ENCODE measurements at places on chromosomes 5 and 9. TPM values are rescaled to one million over a fixed set of nuclear protein-coding genes. Genes with fewer than 3 reads are reported as not detected.

Gene CFAP90
- total RNA-seq, result 2.8 TPM

Gene RNF224
- 0.27 TPM for total RNA-seq

Gene NUTM2G
- not detected for total RNA-seq

Gene NUTM2F
- not detected for total RNA-seq

Gene ADRB2
- 0.22 TPM for total RNA-seq

Gene PLCXD3
- 1.1 TPM for total RNA-seq

DNA sequence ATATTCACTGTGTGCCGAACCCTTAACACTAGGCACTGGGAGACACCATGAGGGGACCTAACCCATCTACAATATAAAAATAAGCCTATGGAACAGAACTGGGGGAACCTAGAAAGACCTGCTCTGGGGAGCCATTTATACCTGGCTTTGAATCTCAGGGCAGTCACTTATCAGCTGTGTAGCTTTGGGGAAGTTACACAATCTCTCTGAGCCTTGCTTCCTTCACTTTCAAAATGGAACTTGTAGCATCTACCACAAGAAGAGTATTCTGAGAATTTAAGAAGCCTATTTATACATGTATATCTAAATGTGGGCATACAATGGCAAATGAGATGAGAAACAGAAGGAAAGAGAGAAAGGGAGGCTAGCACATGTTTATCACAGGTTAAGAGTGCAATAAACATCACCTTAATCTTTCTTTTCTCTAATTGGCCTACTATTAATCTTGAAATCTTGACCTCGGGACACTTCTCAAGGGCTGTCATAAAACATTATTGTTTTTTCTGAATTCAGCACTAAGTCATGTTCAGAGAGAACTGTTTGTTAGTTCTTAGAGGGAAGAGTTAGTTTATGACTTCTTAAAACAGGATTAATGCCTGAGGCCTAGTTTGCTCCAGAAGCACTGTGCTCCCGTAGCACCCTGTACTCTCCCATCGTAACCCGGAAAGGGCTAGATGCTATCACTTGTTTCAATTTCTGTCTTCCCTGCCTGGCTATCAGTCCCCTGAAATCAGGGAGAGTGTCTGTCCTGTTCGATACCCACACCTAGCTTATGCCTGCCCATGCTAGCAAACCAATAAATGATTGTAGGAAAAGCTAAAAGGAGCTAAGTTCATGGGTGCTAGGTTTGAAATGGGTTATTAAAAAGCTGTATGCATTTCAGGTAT, 606.4 kb upstream of the CLINT1 start:
- no peak for DNase-seq

DNA sequence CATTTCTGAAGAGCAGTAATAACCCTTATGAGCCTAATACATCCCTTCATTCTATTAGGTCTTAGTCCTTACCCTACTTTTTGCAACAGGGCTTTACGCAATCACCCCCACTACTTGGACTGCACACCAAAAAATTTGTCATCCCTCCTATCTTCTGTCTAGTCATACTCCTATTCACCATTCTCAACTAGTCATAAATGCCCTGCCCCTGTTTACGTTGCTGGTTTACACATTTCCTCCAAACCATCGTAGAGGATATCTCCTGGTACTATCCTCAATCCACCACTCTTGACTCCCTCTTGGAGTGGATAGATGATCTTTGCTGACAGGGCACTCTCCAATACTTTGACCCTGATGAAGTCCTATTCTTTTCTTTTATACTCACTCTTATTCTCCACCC, 98.2 kb upstream of the CCNG1 start:
- no peak for DNase-seq

- DNase-seq, result no peak
Observed at GRCh38 chr9:134411440-134412297, 85.4 kb downstream of the RXRA start.

DNA sequence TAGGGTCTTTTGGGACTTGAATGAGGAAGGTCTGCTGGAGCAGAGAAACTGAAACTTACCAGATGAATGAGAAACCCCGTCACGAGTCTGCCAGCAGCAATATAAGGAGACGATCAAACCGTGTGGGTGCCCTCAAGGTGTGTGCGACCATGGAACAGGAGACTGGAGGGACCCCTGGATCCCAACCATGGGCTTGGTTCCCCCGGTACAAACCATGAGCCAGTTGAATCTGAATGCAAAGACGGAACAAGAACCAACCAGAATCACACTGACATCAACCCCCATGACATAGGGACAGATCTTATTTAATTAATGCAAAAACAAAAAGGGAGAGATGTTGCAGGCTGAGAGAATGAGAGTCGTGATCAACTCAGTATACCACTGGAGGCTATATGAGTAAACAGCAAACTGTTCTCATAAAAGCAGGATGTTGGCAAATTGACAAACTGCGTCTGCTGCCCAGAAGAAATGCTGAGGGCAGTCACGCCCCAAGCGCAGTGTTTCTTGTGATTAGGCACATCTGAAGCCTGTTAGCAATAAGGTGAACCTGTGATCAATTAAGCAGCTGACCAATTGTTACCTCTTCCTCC, 475.5 kb upstream of the ACO1 start:
- DNase-seq, result no peak

GRCh38 chr9:110785166-110785565, 116.6 kb downstream of the MUSK start:
- no peak for DNase-seq

DNA sequence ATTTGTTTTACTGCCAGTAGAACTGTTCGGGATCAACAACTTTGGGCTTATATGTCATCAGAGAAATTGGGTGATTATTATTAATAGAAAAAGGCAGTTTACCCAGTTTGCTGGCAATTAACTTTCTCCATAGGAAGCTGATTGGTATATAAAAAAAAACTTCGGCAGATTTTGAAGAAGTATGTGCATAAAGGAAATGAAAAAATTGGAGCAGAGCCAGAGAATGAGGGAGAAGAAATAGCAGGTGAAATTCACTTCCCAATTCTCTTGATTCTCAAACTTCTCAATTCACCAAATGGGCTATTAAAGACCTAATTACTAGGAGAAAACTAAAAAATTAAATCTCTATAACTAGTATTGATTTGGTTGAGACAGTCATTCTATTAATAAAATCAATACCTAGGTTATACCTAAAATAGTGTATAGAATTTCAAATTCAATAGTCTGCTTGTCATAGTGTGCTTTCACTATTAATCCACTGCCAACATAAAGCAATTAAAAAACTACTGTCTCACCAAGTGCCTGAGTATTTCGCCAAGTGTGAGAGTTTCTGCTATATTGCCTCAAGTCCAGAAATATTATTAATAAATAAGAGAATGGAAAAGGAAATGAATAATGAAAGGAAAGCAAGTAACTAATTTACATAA, 47.5 kb downstream of the STX17 start:
- no peak for DNase-seq

DNA sequence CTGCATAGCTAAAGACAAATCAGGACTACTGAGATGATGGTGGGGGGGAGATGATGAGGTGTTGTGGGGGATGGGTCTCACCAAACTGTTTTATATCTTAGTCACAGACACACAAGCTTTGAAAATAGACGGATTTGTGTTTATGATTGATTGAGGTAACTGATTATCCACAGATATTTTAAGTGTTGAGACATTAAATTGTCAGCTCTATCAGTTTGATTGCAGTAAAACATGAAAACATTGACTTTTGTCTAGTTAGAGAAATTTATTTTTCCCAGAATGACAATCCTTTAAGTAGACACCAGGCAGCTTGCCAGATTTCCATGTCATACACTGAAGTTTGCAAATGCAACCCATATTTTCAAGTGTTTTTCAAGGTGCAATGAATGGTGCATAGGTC, 149.8 kb downstream of the NR2F1-AS1 start:
- DNase-seq, result no peak

DNA sequence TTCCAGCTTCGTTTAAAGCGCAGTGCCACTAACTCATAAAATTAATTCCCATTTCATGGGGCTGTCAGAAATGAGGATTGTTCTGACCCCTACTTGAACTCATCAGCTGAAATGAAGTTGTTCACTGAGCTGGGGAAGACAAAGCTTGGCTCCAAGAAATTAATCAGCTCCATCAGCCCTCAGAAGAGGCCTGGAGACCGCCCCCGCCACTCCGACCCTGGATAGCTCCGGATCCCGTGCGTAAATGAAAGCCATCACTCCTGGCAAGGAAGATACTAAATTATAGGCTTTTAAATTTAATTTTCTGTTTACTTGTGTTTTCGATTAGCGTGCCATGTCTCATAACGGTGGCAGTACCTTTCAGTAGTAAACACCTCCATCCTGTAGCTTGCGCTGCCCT, 142.8 kb upstream of the IRX2 start:
- DNase-seq, result no peak

DNA sequence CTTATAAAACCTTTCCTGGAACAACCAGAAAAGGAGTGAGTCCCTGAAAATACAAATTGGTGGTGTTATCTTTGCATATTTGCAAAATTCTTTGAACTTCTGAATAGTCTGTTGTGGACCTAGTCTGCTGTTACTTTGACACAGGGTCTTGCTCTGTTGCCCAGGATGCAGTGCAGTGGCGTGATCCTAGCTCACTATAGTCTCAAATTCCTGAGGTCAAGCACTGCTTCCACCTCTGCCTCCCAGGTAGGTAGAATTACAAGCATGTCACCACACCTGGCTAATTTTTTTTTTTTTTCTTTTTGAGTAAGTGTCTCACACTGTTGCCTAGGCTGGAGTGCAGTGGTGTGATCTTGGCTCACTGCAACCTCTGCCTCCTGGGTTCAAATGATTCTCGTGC, 43.7 kb upstream of the SPRY4 start:
- no peak for DNase-seq

Data from progenitor cell of endocrine pancreas (in vitro differentiated cells).